Fibroblast of mammary gland (primary cell): ENCODE measurements at places on chromosomes 3 and 15.

GRCh38 chr3:14227856-14228255 is 49.2 kb downstream of the LSM3 start:
- DNase-seq: no peak

GRCh38 chr15:100572362-100572983 is 29.5 kb downstream of the LINS1 start:
- peak; percentile 35 for DNase-seq

DNA sequence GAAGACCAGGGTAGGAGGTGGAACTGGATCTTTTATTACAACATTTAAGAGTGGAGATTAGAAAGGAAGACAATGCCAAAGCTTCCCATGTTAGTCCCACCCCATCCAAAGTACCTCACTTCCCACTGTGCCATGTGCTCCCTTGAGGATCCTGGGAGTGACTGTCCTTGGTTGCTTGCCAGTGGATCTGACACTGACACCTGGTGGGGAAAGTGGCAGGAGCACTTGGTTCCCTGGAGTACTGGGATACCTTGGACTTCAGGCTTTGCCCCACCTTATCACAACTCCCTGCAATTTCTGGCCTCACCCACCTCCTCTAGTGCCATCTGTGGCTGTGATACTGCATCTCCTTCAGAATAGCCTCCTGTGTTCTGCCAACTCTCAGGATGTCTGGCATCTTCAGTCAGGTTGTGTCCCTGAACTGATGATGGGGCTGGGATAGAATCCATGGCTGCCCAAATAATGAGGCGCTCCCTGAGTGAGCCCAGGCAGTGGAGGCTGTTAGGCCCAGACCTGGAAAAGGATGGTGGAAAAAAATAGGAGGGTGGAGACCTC is 1.3 kb downstream of the ELL3 start:
- DNase-seq: peak; percentile 59

DNA sequence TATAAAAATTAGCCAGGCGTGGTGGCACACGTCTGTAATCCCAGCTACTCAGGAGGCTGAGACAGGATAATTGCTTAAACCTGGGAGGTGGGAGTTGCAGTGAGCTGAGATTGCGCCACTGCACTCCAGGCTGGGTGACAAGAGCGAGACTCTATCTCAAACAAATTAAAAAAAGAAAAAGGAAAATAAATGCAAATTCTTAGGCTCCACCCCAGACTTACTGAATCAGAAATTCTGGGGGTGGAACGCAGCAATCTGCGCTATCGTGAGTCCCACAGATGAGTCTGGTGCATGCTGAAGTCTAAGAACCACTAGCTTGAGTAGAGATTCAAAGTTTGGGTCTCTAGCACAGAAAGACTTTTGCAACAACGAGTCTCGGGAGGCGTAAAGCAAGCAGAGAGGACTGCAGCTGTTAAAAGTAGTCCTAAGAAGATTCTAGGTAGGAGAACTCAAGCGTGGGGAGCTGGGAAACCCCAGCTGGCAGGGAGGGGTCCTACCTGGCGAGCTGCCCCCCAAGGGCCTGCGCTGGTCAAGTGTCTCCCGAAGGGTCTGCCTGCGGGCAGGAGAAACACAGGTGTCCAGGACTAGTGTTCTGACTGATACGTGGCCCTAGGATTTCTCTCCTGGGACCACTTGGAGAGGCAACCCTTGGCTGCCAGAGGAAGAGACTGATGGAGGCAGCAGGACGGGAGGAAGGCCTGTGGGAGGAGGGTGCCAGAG is 21.9 kb downstream of the CEP19 start:
- no peak for DNase-seq

DNA sequence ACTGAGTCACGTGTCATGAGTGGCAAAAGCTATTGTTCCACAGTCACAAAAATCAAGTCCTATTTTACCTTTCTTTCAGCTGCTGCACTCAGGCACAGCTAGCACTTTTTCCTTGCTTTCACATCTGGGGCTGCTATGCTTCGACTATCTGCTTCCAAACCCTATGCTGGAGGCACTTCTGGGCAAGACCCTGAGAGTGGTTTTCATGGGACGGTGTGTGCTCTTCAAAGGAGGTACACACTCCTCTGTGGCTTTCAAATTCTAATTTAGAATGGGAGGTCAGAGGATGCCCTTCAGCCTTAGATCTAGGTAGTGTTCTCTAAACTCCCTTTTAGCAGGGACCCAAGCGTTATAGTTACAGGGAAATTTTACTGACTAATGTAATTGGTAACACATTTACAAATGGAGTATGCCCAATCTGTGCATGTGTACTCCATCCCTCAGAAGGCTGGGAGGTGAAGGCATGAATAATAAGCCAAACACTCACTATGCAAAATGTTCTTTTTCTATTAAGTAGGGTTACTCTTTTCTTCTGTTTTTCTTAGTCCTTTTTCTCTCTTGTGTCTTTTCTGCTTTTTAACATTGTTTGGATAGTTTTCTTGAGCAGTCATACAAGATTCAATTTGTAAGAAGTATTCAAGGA is 188.3 kb downstream of the LSAMP start:
- DNase-seq: peak; percentile 51

GRCh38 chr3:126261037-126261436 is 80.7 kb upstream of the ALDH1L1 start:
- peak; percentile 78 for DNase-seq

- no peak for DNase-seq
Observed at GRCh38 chr3:157409516-157409915, 27.1 kb upstream of the PTX3 start.

- no peak for DNase-seq
Observed at GRCh38 chr3:138245026-138245425, 57.9 kb downstream of the ARMC8 start.

DNA sequence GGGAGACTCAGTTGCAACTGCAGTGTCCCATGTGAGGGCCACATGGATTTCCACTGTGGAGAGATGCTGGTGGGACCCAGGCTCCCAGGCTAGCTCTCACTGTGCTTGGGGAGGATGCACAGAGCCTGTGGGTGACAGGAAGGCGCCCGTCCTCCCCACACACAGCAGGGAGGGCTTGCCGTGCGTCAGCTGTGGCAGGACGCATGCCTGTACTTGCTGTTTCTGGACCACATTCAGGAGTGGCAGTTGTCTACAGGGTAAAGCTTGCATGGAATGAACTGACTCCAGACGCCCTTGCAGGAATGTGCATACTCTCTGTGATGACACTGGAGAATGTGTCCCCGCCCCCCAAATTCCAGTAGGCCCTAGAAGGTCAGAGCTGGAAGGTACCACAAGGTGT is 63.8 kb upstream of the SNRPA1 start:
- DNase-seq: no peak

GRCh38 chr15:37252530-37252929 is 152.2 kb upstream of the MEIS2 start:
- DNase-seq: no peak

- peak; percentile 84 for DNase-seq
Observed at GRCh38 chr3:101119535-101119934, 126.3 kb upstream of the ABI3BP start.

- peak; percentile 65 for DNase-seq
Observed at GRCh38 chr3:129893581-129894070, at the start of gene TMCC1. TSS of gene TMCC1 (minus strand) at chr3:129893711.

DNA sequence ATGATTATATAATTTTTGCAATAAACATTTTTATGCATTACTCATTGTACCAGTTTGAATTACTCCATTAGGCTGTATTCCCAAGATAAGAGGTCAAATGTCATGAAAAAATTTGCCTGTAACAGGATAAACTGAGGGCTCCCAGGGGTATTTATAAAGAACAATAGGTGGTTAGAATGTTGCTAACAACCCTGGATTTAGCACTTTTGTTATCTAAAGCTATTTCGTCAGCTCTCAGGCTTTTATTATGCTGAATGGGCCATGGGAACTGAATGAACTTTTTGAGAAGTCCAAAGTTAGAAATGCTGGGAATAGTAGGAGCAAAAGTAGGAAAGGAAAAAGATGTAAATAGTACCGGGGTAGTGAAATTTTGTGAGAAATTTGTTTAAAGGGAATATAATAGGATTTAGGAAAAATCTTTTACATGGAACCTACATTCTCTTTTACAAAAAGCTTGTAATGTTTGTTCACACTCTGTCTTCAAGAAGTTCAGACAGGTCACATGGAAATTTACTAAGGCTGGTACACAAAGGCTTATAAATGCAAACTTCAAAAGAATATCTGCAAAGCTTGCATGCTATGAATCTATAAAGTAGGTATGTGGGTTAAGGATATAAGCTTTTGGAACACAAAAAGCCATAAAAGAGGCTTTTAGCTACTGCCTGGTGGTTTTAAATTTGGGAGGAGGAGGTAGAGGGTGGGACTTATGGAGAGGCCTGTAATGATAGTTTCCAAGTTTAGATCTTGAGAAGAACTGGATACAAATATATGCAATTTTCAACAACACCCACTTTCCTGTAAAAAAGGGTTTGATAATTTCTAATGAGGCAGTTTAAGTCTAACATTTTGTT is 445.8 kb upstream of the NAALADL2 start:
- DNase-seq: no peak

DNA sequence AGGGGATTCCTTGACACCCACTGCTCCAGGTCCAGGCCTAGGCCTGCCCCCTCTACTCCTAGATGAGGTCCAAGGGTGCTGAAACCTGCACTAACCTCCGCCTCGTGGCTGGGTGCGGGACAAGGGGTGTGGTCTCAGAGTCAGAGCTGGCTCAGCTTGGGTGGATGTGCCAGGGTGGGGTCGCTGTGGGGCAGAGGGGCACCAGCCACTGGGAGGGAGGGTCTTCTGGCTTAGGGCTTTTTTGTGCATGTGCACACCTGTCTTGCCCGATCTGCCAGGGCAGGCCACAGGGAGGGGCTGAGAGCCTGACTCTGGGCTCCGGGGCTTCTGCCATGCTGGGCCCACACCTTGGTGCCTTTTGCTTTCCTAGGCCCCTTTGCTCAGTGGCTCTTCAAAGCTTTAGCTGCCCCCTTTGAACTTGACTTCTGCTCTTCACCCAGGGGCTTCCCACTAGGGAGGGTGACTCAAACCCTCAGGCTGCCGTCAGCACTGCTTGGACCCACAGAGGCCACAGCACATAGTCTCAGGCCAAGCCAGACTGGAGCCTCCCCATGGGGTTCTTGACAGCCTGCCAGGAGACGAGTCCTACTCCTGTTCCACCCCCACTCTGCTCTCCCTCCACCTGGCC is 73.0 kb downstream of the KLF13 start:
- DNase-seq: peak; percentile 86

GRCh38 chr15:46901001-46901400 is 816.3 kb upstream of the SEMA6D start:
- no peak for DNase-seq

- DNase-seq: no peak
Observed at GRCh38 chr15:74262625-74263024, 26.5 kb downstream of the CCDC33 start.

DNA sequence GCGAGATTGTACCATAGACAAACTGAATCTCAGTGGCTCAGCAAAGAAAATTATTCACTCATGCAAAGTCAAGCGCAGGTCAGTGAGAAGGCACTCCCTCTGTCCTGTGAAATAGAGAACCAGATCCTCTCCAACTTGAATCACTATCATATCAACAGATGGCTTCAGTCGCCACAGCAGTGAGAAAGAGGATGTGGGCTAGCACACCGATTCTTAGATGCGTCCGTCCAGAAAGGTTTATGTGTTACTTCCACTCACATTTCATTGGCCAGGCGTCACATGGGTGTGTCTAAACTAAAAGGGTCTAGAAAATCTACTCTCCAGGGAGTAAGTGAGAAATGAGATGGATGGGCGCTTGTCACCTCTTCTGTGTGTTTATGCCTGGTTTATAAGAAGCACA is 141.6 kb upstream of the KBTBD8 start:
- no peak for DNase-seq

DNA sequence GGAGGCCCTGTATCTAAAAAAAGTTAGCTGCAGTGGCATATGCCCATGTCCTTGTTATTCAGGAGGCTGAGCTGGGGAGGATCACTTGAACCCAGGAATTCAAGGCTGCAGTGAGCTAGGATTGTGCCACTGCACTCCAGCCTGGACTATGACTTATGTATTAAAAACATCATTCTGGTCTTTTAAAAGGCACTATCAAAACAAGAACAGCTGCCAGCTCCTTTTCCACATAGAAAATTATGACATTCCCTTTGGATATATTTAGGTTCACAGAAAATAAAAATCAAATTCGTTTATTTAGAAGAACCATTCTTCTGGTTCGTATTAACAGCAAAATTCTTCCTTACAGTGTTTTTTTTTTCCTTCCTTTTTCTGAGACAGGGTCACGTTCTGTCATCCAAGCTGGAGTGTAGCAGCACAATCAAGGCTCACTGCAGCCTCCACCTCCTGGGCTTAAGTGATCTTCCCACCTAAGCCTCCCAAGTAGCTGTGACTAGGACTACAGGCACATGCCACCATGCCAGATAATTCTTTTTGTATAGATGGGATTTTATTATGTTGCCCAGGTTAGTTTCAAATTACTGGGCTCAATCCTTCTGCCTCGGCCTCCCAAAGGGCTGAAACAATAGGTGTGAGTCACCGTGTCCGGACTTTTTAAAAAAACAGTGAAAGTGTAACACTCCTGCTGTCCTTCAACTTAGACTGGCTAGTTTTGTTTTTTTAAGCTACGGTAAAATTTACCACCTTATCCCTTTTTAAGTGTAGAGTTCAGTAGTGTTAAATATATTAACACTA is 13.9 kb downstream of the ICE2 start:
- no peak for DNase-seq

DNA sequence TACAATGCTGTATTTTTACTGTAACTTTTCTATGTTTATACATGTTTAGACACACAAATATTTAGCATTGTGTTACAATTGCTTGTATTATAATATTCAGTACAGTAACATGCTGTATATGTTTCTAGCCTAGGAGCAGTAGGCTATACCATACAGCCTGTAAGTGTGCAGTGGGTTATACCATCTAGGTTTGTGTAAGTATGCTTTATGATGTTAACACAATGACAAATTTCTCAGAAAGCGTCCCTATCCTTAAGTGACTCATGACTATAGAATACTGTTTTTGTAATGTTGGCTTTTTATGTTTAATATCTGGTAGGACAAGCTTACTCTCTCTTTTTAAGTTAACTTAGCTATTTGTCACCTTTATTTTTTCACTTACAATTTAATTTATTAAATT is 127.5 kb upstream of the THRB start:
- no peak for DNase-seq
